NCI-H226 (cell line): ENCODE measurements at places on chromosomes 3 and 15.
A peak's percentile ranks its signal among the peaks of the same experiment; 100 is the strongest.

DNA sequence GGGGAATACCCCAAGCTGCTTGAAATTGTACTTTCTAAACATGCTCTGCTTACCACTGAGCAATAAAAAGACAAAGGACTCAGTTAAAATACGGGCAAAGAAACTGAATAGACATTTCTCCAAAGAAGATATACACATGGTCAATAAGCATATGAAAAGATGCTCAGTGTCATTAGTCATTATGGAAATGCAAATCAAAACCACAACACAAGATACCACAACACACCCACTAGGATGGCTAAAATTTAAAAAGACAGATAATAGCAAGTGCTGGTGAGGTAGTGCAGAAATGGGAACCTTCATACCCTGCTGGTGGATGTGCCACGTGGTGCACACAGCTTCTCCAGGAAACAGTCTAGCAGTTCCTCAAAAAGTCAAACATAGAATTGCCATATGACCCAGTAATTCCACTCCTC lies 21.3 kb downstream of the LRIG1 start:
- no peak for DNase-seq

GRCh38 chr15:57451555-57451954 lies 75.2 kb downstream of the CGNL1 start:
- no peak for DNase-seq

- DNase-seq: peak; percentile 42
Measured at GRCh38 chr15:57114070-57114469, 195.6 kb downstream of the TCF12 start.

DNA sequence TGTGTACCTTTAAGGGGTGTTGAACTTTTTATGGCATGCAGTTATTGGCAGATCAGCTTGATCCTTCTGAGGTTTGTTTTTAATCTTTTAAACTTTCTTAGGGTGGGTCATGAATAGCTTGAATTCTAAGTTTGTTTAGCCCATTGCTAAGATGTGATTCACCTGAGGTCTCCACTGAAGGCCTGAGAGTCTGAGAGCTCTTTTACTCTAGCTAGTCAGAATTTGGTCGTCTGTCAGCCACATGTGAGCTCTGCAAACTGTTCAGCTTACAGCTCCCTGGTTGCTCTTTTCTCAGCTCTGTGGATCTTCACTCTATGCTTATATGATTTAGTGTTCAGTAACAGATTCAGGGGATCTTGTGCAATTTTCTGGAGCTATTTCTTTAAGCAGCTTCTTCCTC lies 161.3 kb downstream of the ABHD5 start:
- no peak for DNase-seq

- DNase-seq: peak; percentile 20
Measured at GRCh38 chr15:69712991-69713390, 260.4 kb downstream of the RPLP1 start.

DNA sequence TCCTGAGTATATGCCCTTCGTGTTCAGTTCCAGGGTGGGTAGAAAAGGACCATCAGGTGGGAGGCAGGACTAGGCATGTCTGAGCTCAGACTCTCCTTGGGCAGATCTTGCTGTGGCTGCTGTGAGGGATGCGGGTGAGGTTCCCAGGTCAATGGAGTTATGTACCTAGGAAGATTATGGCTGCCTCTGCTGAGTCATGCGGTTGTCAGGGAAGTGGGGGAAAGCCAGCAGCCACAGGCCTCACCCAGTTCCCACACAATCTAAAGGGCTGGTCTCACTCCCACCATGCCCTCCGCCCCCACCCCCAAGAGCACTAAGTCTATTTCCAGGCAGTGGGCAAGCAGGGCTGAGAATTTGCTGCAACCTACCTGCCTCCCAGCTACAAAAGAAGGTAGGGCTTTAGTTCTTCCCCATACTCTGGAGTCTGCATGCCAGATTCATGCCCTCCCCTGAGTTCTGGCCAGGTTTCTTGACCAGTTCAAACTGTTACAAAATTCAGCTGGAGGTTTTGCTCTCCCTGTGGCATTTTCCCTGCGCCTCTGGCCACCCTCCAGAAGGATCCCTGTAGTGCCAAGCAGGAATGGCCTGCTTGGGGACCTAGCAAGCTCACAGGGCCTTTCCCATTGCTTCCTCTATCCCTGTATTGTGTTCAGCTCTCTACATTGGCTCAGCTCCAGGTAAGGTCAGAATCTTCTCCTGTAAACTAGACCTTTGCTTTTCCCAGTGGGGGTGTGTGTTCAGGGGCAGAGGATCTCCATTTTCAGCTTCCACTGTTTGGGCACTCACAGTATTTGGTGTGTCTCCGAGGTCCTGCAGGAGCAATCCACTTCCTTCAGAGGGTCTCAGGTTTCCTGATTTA lies 12.7 kb upstream of the TMCO5A start:
- DNase-seq: peak; percentile 53

- no peak for DNase-seq
Measured at GRCh38 chr15:38666865-38667510, 102.4 kb upstream of the RASGRP1 start.

DNA sequence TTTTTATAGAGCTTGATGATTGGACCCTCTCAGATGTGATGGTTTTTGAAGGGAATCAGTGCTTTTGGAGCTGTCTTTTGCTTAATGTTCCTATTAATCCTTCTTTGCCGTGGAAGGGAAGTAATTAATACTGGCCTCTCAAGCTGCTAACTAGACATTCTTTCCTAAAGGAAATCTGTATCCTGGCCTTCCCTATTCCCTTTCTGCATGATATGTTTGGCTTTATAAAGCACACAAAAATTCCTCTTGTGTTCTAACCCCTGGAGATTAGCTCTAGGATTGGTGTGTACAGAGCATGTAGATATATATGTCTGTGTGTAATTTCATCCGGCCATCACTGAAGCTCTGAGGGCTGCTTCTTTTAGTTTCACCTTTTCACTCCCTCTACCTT lies 6.9 kb downstream of the ATXN7 start:
- no peak for DNase-seq

DNA sequence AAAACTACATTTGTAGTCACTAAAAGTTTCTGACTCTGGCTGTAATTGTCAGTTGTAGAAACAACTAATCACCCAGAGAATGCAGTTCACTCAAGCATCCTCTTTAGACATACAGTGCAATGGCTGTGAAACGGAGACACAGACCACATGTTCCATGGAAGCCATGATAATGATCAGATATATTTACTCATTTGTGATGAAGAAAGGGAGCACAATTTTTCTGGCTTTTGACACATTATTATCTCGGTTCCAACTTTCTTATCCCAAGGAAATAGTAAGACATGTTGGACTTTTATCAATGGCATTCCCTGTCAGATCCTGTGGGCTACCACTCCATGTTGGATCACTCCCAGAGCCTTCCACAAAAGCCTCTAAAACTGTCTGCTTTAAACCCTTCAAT lies 215.0 kb upstream of the LRIG1 start:
- no peak for DNase-seq
